ENCODE measurements at places on chromosomes 2 and 18. TPM values are rescaled to one million over a fixed set of nuclear protein-coding genes. Genes with fewer than 3 reads are reported as not detected.

DNA sequence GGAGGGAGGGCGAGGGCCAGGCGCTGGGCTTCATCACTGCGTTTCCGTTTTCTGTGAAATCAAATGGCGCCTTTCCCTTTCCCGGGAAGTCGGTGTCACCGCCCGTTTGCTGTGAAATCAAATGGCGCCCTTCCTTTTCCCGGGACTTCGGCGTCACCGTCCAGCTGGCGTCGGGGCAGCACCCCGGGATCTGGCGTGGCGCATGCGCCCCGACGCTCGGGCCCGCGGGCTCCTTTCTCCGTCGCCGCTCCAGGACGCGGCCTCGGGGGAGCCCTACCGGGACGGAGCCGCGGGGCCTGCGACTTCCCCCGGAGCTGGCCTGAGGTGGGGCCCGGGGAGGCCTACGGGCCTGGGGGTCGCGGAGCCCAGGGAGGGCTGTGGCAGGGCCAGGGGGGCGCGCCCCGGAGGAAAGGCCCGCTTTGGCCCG, at the start of gene FAM228A:
Gene FAM228A, plus strand, starts transcription at position 203 of the 427 bp plus-strand sequence. CDS start 428 bp downstream, outside the sequence.
- DNase-seq: no peak

GRCh38 chr2:141929331-141930252, 201.2 kb downstream of the LRP1B start:
- DNase-seq: no peak

- no peak for DNase-seq
Measured at GRCh38 chr2:172817411-172817810, 81.8 kb downstream of the RAPGEF4 start.

DNA sequence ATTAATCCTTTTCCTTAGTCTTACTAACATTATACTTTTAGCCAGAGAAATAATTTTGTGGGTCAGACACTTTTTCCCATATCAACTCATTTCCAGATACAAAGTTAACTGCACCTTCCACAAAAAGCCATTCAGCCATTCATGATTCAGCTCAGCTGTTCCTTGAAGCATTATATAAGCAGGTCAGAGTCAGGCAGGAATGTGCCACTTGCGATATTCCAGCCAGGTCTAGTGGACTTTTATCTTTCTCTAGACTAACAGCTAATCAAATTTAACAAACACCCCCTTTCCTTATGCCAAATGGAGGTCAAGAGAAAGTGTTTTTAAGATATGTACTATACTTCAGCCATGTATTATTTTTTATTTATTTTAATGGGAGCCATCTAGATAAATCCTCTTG, 75.6 kb upstream of the EPB41L3 start:
- DNase-seq: no peak

GRCh38 chr2:148096012-148096411, 75.1 kb downstream of the MBD5 start:
- DNase-seq: no peak

GRCh38 chr2:199310771-199311585, 146.8 kb downstream of the SATB2 start:
- no peak for DNase-seq

GRCh38 chr2:25323610-25324189, 18.0 kb downstream of the DNMT3A start:
- no peak for DNase-seq

- DNase-seq: no peak
Measured at GRCh38 chr2:100126201-100126600, 16.2 kb downstream of the AFF3 start.

- no peak for DNase-seq
Measured at GRCh38 chr2:53829273-53829979, 30.3 kb downstream of the GPR75 start.

GRCh38 chr2:47057687-47058002, 97.5 kb downstream of the STPG4 start:
- no peak for DNase-seq

DNA sequence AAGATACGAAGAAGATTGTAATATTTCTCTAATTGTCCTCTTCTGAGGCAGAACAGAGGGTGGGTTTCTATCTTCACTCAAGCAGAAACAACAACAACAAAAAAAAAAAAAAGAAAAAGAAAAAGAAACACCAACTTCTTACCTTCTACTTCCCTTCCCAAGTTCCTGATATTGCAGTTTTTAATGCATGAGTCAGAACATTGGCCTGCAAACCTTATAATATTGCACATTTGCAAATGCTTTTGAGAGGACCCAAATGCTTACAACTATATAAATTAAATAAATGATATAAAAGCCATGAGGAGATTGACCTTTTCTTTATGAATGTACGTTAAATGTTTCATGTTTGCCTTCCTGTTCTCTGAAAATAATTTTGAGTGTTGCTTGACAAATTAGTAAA, 37.3 kb downstream of the PAX3 start:
- no peak for DNase-seq

DNA sequence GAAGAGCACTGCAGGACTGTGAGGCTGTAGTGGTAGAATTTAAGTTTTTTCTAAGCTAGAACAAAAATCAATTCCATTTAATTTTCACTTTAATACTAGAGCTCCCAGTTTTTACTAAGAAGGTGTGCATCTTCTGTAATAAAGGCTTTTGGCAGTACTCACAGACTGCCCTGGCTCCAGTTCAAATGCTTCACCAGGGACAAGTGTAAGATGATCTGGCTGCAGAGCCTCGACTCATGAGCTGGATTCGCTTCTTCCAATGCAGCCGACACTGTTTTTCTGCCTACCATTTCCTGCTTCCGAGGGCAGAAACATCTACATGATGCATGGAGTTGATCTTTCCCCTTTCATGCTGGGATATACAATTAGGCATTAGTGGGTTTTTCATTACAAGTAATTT, 87.0 kb downstream of the FARSB start:
- no peak for DNase-seq

DNA sequence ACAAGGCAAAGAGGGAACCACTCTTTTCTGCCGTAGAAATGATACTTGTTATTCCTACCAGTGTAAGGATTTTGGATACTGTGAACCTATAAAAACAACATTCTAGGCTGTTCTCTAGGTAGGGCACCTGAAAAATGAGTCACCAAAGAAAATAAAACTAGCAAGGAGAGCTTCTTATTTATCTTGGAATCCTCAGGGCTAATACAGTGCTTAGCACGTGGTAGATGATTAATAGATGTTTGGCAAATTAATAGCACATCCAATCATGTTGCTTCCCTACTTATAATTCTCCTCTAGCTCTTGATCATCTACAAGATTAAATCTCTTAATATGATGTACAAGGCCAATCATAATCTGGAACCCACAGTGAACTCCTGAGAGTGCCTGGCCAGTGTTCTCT, 73.1 kb downstream of the AAK1 start:
- no peak for DNase-seq

DNA sequence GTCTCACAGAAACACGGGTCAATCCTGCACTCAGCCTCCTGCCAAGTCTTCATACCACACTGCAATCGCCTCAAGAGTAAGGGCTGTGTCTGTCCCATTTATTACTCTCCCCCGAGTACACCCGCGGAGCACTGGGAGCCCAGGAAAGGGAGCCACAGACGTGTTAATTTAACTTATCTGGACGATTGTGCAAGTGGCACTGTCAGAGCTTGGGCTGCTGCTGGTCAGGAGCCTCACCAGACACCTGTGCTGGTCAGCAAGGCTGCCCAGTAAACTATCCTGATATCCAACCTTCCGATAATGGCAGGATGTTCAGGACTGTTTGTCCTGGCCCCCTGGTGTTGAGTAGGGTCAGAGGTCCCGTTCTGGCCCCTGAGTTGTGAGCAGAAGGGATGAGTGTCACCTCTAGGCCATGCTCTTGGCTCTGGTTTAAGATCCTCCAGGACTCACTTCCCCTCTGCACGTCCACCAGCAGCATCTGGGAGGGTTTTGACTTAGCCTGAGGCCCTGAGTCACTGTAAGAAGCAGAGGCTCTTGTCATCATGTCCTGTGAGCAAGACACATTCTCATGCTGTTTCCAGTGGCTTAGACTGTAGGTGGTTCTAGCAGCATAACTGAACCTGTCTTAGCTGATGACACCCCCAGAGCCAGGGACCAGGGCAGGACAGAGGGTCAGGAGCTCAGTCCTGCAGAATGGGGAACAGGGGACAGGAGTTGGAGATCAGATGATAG, 82.5 kb upstream of the ARL4C start:
- no peak for DNase-seq

- no peak for DNase-seq
Measured at GRCh38 chr2:238256111-238256510, 16.3 kb upstream of the HES6 start.

DNA sequence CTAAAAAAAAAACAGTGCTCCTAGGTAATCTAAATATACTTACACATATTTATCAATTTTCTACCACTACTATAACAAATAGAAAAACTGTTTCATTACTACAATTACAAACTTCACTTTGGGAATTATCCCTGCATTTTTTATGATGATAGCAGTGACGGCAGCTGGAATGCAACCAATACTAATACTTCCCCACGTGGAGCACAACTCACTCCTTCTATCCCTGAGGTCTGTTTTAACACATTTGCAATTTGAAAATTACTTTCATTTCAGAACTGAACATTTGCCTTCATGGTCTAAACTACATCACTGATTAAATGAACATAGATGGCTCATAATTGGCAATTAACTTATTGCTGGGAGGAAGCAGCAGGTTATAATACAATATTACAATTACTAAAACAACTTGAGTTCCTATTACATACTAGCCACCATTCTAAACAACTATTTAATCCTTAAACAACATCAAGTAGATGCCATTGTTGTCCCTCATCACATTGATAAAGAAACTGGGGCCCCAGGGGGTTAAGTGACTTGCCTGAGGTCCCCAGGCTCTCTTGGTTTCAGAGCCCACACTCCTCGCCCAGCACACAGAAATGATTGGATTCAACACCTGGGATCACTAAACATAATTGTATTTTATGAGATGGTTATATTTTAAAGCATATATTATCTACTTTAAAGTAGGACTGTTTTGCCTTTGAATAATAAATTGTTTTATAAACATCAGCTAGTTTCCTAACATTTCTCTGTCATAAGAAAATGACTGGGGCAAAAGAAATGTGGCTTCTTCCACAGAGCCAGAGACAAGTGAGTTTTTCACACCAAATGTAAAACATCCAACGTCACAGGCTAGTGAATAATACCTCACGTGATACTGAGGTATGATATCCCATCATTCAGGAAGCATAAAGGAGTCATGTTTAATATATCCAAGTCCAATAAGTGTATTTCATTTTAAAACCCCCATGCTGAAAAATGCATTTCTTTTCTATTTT, 6.2 kb downstream of the COLEC12 start:
- no peak for DNase-seq

DNA sequence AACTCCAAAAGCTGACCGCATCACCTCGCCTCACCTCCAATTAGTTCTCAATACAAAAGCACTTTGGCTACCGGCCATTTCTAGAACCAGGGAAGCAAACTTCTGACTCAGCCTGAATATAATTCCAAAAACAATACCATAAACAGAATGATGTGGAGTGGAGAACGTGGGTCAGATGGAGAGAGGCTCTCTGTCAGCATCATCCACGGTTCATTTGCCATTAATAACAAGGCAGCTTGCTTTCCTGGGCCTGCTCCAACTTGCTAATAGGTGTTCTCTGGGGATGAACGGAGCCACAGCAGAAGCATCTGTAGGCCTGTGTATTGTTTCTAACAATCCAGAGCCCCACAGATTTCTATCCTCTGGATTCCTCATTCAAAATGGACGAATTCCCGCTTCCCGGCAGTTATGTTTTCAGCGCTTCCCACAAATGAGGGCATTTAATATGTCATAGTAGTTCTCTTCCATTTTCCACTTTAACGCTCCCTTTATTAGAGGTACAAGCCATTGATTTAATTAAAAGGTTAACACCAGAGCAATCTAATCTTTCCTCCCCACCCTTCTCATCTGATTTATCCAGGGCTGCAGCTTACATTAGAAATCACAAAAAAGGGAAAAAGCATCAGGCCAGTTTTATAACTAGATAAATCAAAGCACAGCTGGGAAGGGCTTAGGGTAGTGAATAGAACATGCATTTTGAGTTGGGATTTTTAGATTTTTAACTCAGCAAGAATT, 23.2 kb upstream of the CNTNAP5 start:
- no peak for DNase-seq

- DNase-seq: no peak
Measured at GRCh38 chr2:235618039-235618438, 124.2 kb downstream of the AGAP1 start.

DNA sequence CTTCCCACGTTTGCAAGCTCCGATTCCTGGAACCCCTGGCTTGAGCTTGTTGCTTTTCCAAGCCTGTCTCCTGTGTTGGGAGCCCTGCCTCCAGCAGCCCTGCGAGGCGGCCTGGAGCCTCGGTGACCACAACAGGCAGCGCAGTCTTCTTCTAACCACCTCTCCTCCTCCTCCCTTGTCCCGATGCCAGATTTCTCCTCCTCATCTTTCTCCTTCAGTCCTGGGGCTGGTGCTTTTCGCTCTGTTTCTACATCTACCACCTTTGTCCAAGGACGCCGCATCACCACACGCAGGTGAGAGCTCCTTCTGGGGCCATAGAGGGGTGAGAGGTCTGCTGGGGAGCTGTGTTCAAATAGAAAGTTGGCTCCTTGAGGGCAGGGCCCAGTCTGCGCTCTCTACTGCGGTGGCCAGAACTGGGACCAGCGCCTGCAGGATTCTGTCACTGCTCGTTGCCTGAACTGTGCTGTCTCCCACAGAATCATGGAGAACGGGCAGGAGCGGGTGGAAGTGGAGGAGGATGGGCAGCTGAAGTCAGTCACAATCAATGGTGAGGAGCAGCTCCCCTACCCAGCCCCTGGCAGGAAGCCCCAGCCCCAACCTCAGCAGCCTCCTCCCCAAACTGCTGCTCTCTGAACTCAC, 3.9 kb downstream of the DNAJB2 start:
- DNase-seq: no peak

- no peak for DNase-seq
Measured at GRCh38 chr2:216394881-216395280, 17.4 kb upstream of the SMARCAL1 start.

DNA sequence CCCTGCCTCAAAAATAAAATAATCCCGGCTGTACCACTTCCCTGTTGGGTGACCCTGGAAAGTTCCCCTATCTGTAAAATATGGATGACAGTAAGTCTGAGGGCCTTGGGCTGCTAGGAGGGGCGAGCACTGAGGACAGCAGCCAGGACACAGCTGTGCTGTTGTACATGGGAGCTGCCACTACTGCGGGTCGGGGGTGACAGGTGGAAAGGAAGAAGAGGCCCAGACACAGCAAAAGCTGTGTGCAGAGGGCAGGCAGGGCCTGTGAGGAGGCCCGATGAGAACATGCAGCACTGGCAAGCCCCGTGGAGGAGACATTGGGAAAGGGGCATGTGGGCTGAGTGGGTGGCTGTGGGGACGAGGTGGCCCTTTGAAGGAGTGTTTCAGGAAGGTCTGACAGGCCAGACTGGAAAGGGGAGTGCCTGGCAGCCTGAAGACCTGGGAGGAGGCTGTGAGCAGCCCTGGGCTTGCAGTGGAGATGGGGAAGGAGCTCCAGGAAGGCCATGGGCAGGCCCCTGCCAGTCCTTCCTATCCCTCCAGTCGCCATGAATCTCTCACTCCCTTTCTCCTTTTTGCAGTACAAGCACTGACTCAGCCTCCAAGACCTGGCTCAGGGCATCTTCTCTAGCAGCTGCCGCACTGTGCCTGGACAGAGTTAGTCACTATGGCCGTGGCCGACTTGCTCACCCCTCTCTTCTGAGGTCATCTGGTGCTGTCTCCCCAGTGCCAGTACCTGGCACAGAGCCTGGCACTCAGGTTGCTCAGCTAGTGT, 28.9 kb upstream of the SEMA4C start:
- DNase-seq: no peak

GRCh38 chr2:60355849-60356261, 197.6 kb downstream of the BCL11A start:
- no peak for DNase-seq

- DNase-seq: no peak
Measured at GRCh38 chr2:1864981-1865421, 120.7 kb upstream of the PXDN start.

CYP27C1 gene
- not detected for total RNA-seq

RAMP1 gene
- 143 TPM for total RNA-seq

INPP5D gene
- 7.8 TPM for total RNA-seq

RUFY4 gene
- 1.9 TPM for total RNA-seq

CYBRD1 gene
- 69.8 TPM for total RNA-seq
